ENCODE measurements at places on chromosomes 6 and 20.

GRCh38 chr20:36051318-36052116 lies 83.1 kb downstream of the CNBD2 start:
- DNase-seq: no peak

DNA sequence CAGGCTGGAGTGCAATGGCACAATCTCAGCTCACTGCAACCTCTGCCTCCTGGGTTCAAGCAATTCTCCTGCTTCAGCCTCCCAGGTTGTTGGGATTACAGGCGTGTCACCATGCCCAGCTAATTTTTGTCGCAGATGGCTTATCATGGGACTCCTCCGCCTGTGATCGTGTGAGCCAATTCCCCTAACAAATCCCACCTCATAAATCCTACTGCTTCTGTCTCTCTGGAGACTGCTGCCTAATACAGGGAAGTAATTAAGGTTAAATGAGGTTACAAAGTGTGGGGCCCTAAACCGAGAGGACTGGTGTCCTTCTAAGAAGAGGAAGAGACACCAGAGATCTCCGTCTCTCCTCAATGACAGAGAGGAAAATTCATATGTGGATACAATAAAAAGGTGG lies 52.0 kb downstream of the TRPC4AP start:
- DNase-seq: no peak

- DNase-seq: no peak
These were observed 855.8 kb upstream of the CITED2 start for GRCh38 chr6:140230282-140230681.

GRCh38 chr6:108526739-108527174 lies 34.0 kb upstream of the FOXO3 start:
- no peak for DNase-seq

- DNase-seq: no peak
These were observed 11.4 kb upstream of the MDFI start for GRCh38 chr6:41626917-41627316.

- no peak for DNase-seq
These were observed 36.5 kb upstream of the BCLAF1 start for GRCh38 chr6:136326038-136326553.

DNA sequence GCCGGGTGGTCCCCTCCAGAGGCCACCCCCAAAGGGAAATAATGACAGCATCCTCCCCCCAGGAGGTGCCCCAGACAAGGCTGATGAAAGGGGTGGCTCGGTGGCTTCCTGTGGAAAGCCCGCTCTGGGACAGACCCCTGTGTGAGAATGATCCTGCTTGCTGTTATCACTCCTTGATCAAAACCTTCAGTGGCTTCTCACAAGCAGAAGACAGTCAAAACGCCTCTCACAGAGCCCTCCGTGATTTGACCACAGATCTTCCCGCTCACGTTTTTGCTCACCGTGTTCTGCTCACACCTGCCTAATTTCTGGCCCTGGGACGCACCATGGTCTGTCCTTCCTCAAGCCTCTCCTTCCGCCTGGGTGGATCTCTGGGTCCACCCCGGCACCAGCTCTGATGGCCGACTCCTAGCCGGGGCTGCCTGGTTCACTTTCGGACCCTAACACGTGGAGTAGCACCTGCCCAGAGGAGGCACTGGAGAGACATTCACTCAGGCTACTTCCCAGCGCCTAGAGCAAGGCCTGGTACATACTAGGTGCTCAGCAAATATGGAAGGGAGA lies 210.4 kb downstream of the ANKRD60 start:
- DNase-seq: no peak

DNA sequence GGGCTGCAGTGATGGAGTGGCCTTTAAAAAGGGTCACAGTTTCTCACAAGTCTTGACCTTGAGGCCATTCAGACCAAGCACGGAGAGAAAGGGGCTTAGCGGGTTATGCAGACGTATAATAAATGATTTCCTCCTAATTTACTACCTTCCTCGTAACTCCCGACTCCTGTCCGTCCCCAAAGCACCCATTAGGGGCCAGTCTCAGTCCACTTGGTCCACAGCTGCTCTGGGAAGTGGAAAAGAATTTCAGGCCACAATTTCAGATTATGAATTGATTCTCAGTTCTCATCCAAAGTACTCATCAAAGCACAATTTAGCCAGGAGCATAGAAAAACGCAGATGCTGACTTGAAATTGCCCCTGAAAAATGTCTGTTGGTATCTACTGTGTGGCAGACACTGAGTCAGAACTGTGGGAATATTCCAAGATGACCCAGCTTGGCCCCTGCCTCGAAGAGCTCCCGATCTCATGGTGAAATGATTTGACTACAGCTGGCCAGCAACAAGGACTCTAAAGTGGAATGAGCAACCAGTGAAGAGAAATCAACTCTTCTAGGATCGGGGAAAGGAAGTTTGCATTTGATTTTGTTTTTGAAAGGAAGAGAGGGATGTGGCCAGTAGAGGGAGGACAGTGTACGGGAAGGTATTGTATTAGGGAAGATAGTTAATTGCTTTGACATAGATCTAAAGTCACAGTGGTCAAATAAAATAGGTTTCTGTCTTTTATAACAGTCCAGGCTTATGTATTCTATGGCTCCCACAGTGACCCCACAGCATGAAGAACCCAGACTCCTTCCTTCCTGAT lies 15.2 kb upstream of the STK35 start:
- DNase-seq: no peak

GRCh38 chr6:137013738-137014602 lies 30.8 kb downstream of the IL20RA start:
- DNase-seq: no peak

DNA sequence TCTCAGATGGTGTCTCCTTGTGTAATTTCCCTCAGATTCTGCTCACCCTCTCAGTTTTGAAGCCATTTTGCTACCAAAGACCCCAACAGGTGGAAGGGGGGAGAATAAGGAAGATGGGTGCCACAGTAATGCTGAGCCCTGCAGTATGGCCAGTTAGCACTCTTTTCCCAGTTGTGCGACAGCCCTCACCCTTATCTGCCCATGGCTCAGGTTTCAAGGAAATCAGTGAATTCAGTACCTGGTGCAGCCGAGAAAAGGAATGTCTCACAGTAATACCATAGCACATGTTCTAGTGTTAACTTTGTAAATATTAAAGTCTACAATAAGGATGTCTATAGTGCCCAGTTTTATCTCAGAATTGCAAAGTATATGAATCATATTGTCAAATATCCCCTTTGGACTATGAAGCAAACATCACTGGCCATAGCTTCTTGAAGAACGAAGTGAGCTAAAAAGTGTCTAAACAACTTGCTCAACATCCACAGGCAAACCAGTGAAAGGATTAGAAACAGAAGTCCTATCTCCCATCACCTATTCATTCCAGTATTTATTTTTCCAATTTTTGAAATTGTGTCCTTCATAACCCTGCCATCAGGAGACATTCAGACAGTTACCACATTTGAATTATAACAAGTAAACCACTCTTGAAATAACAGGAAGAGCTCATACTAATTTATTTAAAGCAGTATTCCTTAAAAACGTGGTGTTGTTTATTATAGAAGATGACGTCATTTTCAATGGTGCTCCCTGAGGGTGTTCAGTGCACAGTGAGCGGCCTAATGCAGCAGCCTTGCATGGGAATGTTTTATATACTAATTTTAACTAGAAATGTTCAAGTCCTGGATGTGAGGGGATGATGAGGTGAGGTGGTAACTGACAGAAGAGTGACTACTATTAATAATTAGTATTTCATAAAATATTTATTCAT lies 366.2 kb downstream of the TFAP2A start:
- no peak for DNase-seq

- no peak for DNase-seq
These were observed 35.1 kb downstream of the TULP4 start for GRCh38 chr6:158347335-158347734.

GRCh38 chr6:28742668-28743270 lies 181.0 kb downstream of the TRIM27 start:
- no peak for DNase-seq

DNA sequence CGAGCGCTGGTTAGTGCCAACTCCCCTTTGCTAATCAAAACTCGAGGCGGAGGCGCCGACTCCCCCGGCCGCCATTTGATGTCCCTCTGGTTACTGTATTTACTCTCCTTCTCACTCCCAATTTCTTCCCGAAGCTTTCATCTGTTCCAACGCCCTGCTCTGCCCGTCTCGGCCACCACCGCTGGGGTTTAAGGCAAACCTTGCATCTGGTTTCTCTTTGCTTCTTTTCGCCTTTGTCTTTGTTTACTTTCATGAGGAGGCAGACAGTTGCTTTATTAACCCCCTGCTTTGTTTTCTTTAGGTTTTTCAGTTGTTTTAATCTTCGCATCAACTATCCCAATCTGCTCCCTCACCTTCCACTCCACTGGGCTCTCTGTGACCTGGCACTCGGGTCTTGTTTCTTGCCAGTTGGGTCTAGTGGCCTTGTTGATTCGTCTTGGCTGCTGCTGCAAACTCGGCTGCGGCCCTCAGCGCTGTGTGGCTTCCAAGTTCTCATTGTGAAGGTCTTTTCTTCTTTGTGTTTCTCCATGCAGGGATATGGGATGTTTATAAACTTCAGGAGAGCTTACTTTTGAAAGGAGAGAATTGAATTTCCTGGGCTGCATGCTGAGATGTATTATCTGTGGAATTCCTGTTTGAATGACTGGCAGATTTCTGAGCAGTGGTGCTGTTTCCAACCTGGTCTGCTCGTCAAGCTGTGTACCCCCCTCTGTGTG lies 155.1 kb downstream of the CDC5L start:
- no peak for DNase-seq

All from progenitor cell of endocrine pancreas (in vitro differentiated cells).